Effector memory CD8-positive, alpha-beta T cell (primary cell): ENCODE measurements at places on chromosomes 7 and 10.

- no peak for DNase-seq
Observed at GRCh38 chr7:46993396-46993795, 588.5 kb downstream of the TNS3 start.

DNA sequence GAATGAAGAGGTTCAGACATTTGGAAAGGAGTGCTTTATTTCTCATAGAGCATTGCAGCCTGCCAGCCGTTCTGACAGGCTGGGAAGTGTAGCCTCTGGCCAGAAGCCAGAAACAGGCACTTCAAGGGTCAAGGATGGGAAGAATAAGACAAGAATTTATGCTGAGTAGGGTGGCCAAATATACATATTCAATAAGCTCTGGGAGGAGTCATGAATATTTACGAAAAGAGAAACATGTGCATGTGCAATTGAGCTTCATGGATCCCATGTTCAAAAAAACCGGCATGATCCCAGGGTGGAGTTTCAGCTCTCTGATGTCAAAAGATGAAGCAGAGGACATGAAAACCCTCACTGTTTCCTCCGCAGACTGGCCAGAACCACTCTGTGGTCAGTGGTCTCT, 32.9 kb downstream of the TLX1 start:
- no peak for DNase-seq

- no peak for DNase-seq
Observed at GRCh38 chr10:71522442-71523144, 125.9 kb downstream of the CDH23 start.

DNA sequence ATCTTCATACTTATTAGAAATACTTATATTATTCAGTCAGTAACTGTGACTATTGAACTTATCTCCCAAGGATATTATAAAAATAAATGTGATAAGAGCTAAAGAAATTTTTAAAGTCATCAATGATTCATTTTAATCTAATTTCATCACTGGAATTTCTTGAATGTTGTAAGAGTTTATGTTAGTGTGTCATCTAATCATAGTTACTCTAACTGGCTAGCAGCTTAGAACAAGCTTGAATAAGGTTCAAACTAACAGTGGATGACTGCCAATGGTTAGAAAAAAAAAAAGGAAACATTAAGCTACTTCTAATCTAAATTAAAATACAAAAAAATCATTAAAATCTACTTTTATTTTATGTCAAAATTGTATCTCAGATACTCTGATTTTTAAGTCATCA, 1066.3 kb downstream of the CNTNAP2 start:
- no peak for DNase-seq

DNA sequence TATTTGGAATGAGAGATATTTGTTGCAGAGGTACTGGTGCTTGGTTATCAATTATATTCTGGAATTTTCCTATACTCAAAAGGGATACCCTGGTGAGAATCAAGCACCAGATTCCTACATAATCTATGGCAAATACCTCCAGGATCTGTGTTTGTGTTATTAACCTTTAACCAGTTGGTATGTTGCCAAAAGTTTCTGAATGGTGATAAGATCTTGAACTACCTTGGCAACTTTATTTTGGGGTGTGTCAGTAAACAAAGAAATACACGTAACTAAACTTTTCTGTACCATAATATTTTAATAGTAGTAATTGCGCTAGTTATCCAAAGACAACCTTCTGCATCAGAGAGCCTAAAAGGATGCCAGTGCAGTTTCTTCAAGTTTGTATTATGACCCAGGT, 13.4 kb downstream of the SCIN start:
- DNase-seq, result no peak

GRCh38 chr7:136966825-136967224, 98.4 kb downstream of the CHRM2 start:
- DNase-seq, result no peak

- no peak for DNase-seq
Observed at GRCh38 chr7:95213148-95213547, 111.2 kb downstream of the PON1 start.

DNA sequence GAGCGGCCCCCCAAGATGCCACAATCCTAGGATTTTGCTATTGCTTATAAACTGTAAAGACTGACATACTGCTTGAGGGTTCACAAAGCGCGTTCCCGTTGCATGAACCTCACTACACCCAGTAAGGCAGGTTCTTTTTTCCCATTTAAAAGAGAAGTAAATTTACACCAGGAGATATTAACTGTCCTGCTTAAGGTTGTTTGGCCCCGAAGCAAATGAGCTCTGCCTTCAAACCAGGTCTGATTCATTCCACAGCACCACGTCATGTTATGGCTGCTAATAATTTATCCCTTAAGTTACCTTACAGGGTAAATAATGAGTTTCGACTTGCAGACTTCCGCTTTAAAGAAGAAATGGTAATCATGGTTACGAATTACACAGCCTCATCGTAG, 559 bp upstream of the FKBP14 start:
- DNase-seq, result no peak

- no peak for DNase-seq
Observed at GRCh38 chr10:60942788-60943315, 1.1 kb downstream of the RHOBTB1 start.

DNA sequence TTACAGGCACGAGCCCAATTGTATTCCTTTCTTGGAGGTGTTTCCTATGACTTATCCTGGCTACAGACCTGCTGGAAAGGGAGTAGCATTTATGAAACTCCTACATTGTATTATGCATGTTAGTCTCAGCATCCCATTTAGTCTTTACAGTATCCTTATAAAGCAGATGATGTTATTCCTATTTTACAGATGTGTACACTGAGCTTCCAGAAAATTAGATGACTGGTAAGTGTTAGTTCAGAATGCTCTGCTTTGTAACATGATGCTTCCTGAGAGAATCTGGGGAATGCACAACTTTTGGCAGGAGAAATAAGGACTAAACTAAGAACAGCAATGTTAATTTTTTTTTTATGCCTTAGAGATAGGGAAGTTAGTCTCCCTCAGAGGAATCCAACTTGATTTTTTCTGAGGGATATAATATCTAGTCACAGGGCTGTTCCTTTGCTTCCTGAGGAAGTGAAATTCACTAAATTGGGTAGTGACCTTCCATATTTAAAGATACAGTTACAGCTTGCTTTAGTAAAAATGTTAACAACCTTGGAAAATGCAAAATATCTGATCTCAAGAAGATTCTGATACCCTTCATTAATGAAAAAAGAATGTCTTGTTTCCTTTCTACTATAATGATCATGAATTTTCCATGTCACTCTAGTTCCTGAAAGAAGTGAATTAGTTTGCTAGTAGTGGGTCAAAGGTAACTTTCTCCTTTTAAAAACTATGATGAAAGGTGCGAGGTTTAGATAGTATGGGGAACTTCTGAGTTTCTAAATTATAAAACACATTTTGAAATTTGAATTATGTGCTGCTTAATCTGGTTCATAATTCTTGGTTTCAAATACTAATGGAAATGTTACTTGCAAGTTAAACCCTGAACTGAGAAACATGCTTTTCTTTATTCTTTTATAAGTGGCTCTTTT, 194.0 kb upstream of the PRPS1L1 start:
- no peak for DNase-seq

- DNase-seq, result no peak
Observed at GRCh38 chr10:128864554-128865295, 602.3 kb upstream of the MGMT start.
